ENCODE measurements at places on chromosomes 2 and 18.
A peak's percentile ranks its signal among the peaks of the same experiment; 100 is the strongest.

DNA sequence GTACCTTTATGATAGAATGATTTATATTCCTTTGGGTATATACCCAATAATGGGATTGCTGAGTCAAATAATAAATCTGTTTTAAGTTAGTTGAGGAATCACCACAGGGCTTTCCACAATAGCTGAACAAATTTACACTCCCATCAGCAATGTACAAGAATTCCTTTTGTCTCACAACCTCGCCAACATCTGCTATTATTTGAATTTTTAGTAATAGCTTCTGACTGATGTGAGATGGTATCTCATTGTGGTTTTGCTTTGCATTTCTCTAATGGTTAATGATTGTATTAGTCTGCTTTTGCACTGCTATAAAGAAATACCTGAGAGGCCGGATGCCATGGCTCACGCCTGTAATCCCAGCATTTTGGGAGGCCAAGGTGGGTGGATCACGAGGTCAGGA lies 1387.6 kb upstream of the ACVR2A start:
- no peak for DNase-seq

DNA sequence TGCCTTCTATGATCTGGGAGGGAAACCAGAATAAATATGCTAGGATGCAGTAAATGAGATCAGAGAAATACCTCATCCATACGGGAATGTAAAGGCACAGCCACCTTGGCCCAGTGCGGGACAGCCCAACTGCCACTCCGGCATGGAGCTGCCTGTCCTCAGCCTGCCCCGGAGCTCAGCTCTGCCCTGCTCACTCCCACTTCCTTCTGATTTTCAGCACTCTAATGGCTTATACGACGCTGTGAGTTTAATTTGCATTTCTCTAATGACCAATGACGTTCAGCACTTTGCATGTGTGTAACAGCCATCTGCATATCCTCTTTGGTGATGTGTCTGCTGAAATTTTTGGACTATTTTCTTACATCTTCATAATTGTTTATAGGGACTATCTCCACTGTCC lies 172.5 kb upstream of the RAB6C start:
- DNase-seq, result no peak

- no peak for DNase-seq
Measured at GRCh38 chr2:28716265-28716865, 35.3 kb upstream of the PPP1CB start.

- no peak for DNase-seq
Measured at GRCh38 chr2:109292386-109292785, 163.4 kb downstream of the SH3RF3 start.

DNA sequence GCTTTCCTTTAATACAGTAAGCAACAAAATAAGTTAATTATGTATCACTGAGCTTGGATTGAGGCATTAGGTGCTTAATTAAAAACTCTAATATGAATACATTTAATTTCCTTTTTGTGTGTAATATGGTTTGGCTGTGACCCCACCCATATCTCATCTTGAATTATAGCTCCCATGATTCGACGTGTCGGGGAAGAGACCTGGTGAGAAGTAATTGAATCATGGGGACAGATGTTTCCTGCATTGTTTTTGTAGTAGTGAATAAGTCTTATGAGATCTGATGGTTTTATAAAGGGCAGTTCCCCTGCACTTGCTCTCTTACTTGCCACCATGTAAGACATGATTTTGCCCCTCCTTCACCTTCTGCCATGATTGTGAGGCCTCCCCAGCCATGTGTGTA lies 325.4 kb upstream of the CDH7 start:
- no peak for DNase-seq

- DNase-seq, result no peak
Measured at GRCh38 chr18:8800445-8800844, 95.1 kb downstream of the MTCL1 start.

GRCh38 chr2:15941871-15942710 lies 1.7 kb downstream of the MYCN start:
- no peak for DNase-seq

- no peak for DNase-seq
Measured at GRCh38 chr18:11885278-11885947, 22.7 kb downstream of the MPPE1 start.

DNA sequence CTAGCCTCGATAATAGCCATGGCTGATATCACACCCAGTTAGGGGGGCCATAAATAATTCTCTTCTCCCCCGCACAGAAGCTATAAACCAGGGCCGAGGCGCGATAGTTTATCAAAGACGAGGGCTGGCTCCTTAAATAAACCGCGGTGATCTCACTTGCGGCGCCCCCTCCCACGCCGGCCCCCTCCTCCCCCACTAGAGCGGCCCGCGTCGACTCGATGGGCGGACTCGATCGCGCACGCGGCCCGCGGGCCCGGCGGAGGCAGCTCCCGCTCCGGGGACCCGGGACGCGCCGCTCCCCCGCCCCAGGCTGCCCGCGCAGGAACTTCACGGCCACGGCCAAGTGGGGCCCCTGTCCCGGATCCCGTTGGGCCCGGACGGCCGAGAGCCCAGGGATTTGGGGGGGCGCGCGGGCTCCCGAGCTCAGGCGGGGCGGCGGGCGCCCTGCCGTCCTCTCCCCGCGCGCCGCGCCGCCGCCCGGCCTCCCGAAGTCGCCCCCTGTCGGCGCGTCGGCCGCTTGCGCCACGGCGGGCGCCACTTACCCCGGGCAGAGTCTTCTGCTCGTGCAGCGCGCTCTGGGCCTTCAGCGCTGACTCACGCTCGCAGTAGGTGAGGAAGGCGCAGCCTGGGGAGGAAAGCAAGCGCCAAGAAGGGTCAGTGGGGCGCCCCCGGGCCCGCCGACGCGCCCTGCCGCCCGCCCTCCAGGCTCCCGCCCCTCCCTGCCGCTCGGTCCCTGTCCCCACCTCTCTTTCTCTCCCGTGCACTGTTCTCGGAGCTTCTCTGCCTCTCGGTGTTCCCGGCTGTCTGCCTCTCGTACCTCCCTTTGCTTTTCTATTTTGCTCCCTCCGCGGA lies 80.4 kb downstream of the CELF4 start:
- DNase-seq, result no peak

- no peak for DNase-seq
Measured at GRCh38 chr2:133972297-133972696, 281.6 kb upstream of the MGAT5 start.

- no peak for DNase-seq
Measured at GRCh38 chr18:7202169-7202568, 28.7 kb upstream of the LRRC30 start.

- DNase-seq, result peak; percentile 8
Measured at GRCh38 chr2:50492477-50492851, 539.5 kb downstream of the NRXN1 start.

GRCh38 chr2:171602352-171602751 lies 80.1 kb downstream of the CYBRD1 start:
- DNase-seq, result no peak

GRCh38 chr2:237590272-237591140 lies at the start of gene RAB17:
RAB17 (minus strand) TSS chr2:237590734; CDS start chr2:237586154, 4,580 bp downstream.
- no peak for DNase-seq

DNA sequence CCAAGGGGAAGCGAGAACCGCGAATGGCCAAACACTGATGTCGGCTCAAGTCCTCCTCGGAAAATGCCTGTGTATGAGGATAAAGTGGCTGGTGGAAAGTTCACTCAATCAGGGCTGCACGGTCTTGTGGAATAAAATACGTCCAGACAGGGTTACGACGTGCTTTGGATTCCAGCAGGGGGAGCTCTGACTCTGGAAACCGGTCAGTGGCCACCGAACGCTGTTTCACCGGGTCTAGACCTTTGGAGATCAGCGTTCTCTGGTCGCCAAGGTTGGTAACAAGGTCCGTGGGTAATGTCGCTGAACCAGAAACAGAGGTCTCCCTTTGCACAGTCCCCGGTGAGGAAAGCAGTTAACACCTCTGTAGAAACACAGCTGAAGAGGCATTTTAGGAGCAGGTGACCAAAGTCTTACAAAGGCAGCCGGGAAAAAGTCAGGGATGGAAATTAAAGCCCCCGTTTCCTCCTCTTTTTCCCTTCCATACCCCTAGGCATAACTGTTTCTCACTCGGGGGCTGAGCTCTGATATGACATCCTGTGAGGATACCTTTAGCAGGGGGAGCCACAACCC lies 47.8 kb downstream of the CDCA7 start:
- peak; percentile 76 for DNase-seq

DNA sequence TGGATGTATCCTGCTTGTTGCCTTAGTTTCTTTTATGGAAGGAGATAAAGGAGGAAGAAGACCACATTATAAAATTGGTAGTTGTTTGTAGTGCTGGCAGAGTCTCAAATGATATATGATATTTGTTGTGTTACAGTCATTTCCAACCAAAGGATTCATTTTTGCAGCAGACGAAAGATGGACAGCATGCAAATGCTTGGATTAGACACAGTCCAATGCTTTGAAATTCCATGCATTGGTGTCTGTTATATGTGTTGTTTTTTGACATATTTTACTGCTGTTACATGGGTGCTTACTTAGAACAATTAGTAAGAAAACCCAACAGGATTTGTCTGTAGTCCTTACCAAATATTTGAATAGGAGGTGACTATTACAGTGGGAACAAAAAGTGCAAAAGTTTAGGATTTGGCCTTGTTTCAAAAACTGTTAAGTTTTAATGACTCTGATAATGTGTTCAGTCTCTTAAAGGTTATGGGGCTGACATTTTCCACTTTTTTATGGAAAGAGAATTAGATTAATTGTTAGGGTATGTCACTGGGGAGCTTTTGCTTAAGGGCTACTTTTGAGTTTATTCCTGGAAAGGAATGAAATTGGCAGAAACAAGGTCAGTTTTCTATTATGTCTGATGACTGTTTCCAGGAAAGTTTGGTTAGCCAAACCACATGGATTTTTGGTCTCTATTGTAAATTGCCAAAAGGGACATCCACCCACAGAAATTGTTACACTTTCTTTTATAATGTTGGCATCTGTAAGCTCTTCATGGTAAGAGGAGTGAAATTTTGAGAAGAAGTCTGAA lies 229.4 kb upstream of the MMADHC start:
- no peak for DNase-seq

Measured in stimulated activated CD4-positive, alpha-beta T cell treated with anti-CD3 and anti-CD28 coated beads, Interleukin-2, amount 100 ng/mL, for 24 hours (primary cell).